GM12878 (cell line): ENCODE measurements at places on chromosomes 11 and 22. TPM values are rescaled to one million over a fixed set of nuclear protein-coding genes. Genes with fewer than 3 reads are reported as not detected.

Gene ANO1
- not detected in 2 replicates for polyA plus RNA-seq

Gene MOGAT2
- 0.15 and 0.25 TPM in 2 replicates for polyA plus RNA-seq

DNA sequence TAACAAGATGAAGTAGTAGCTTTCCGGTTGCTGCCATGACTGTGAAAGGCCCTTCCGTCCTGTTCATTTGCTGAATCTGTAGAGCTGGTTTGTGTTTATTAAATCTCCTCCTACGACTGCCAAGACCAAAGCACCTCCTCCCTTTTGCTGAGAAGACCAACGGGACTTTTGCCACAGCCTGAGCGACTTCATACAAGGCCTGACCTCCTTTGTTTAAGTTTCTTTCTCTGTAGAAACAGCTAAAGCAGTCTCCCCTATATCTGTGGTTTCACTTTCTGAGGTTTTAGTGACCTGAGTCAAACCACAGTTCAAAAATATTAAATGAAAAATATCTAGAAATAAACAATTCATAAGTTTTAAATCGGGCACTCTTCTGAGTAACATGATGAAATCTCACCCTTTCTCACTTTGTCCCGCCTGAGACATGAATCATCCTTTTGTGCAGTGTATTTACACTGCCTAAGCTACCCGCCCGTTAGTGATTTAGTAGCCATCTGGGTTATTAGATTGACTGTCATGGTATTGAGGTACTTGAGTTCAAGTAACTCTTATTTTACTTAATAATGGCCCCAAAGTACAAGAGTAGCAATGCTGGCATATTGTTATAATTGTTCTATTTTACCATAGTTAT is 119.1 kb upstream of the LRRC4C start:
- H3K36me3 ChIP-seq = no peaks in the 10 kb centered on the region
- no peak overlapping the region for H3K27ac ChIP-seq
- H3K4me3 ChIP-seq = no peak overlapping the region
- H3K27me3 ChIP-seq = no peaks in the 10 kb centered on the region

DNA sequence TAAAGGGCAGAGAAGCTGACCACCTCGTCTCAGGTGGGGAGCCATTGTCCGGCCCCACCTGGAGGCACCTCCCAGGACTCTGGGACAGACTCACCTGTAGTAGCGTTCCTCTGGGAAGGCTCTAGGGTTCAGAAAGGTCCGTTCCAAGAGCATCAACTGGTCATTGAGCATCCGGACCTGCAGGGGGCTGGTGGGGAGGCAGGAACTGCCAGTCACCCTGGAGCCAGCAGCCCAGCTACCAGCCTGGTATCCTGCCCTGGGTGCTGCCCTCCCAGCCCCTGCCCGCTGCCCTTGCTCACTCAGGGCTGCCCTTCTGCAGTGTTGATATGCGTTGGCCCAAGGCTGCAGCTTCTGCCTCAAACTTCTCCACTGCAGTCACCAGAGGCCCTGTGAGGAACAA is 4.7 kb downstream of the SAC3D1 start:
- H3K4me1 ChIP-seq = peaks cover 7% of the 10 kb centered on the region
- H3K36me3 ChIP-seq = peaks cover 5% of the 10 kb centered on the region
- H3K27me3 ChIP-seq = no peaks in the 10 kb centered on the region
- no peak overlapping the region for H3K4me3 ChIP-seq
- no peak for DNase-seq

GRCh38 chr11:120398132-120398531 is 61.9 kb downstream of the ARHGEF12 start:
- no peak overlapping the region for H3K27ac ChIP-seq
- H3K36me3 ChIP-seq = no peaks in the 10 kb centered on the region
- peaks cover 8% of the 10 kb centered on the region for H3K4me1 ChIP-seq
- no peak overlapping the region for H3K4me3 ChIP-seq
- DNase-seq = no peak
- no peaks in the 10 kb centered on the region for H3K27me3 ChIP-seq

DNA sequence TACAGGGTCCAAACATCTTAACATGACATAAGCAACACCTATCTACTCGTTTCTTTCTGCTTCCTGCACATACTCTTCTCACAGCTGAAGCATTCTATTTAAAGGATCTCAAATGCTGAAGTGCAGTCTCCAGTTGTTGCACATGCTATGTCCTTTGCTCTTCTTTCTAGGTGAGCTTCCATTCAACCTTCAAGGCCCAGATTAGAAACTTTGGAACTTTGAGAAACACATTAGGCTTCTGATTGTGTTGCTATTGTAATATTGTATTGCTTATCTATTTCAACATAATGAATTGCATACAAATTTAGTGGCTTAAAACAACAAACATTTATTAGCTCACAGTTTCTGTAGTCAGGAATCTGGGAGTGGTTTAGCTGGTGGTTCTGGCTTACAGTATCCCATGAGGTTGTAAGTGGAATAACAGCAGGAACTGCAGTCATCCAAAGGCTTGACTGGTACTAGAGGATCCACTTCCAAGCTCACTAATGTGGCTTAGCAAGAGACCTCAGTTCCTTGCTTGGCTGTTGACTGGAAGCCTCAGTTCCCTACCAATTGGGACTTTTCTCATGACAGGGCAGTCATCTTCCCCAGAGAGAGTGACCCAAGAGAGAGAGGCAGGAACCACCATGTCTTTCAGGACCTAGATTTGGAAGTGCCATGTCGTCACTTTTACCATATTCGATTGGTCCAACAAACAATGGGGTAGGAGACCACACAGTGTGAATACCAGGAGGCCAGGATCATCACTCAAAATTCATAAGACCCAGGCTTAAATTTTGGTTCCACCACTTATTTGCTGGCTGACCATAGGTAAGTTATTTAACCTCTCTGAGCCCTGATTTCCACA is 27.2 kb upstream of the RASSF10 start:
- H3K4me1 ChIP-seq = no peaks in the 10 kb centered on the region
- no peak overlapping the region for H3K27ac ChIP-seq
- no peak overlapping the region for H3K4me3 ChIP-seq
- H3K36me3 ChIP-seq = no peaks in the 10 kb centered on the region
- no peak for DNase-seq

Gene DDI1
- polyA plus RNA-seq = not detected in 2 replicates

DNA sequence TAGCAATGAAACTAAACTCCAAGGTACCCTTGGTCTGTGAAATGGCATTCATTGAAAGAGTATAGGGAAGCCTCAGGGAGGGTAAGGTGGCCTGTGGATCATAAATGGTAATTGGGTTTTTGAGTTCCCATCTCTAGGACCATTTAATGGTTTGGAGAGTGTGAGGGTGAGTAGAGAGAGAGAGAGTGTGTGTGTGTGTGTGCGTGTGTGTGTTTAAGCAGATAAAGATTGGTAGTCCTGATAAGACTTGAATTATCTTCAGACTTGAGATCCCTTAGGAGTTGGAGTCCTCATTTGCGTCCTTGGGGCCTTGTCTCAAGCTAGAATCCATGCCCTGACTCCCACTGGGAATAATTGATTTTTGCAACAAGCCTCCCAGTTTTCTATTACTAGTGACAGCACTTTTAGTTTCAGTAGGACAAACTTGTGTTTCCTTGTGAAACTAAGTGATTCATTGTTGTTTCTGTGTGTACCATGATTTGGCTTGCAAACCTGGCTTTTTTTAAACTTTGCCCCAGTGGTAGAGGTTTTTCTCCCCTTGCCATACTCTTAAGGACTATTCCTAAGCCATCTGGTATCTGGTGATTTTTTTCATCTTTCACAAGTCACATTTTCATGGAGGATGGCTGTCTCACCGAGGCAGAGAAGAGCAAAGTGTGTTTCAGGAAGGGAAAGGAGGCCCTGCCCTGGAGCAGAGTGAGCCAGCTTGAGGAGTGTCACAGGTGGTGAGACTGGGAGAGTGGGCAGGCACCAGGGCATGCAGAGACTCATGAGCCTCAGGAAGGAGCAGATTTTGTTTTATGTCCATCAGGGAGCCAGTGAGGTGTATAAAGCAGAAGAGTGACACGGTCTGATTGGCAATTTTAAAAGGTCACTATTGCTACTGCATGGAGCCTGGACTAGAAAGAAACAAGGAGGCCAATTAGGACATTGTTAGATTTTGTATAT is 26.7 kb downstream of the ALKBH3 start:
- peaks cover 11% of the 10 kb centered on the region; the same call in 1 of the 2 replicates for H3K36me3 ChIP-seq
- no peaks in the 10 kb centered on the region for H3K27me3 ChIP-seq
- no peak overlapping the region for H3K27ac ChIP-seq
- peaks cover 6% of the 10 kb centered on the region; the same call in 1 of the 2 replicates for H3K4me1 ChIP-seq
- H3K4me3 ChIP-seq = no peak overlapping the region

Gene MISFA
- 1.7 and 2.3 TPM in 2 replicates for polyA plus RNA-seq

Gene CEP126
- not detected in 2 replicates for polyA plus RNA-seq

DNA sequence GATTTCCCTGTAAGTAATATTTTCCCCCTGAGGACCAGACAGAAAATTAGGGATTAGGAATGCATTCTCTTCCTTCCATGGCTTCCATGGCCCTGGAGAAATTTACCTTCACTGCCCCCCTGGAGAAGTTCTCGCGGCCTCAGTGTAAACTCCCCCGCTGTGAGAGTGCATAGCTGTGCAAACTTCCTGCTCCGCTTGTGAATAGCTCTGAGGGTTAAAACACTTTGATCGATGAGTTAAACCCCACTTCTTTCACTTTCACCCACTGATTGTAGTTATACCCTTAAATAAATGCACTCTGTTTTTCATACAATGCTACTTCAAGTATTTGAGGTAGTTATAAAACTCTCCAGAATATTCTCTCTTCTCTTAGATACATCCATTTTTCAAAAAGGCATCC is 190.8 kb downstream of the DSCAML1 start:
- no peaks in the 10 kb centered on the region for H3K36me3 ChIP-seq
- H3K27ac ChIP-seq = peak overlapping the region; percentile 54; the same call in 1 of the 2 replicates
- H3K4me1 ChIP-seq = peaks cover 36% of the 10 kb centered on the region
- peak; percentile 62 for DNase-seq
- no peaks in the 10 kb centered on the region for H3K27me3 ChIP-seq
- no peak overlapping the region for H3K4me3 ChIP-seq

GRCh38 chr11:1546536-1547466 is 25.3 kb downstream of the DUSP8 start:
- H3K4me3 ChIP-seq = no peak overlapping the region
- H3K36me3 ChIP-seq = no peaks in the 10 kb centered on the region

GRCh38 chr11:123547180-123547579 is 107.2 kb downstream of the SCN3B start:
- H3K4me3 ChIP-seq = no peak overlapping the region
- DNase-seq = peak; percentile 34
- no peaks in the 10 kb centered on the region for H3K36me3 ChIP-seq
- H3K27me3 ChIP-seq = no peaks in the 10 kb centered on the region
- no peak overlapping the region for H3K27ac ChIP-seq
- peaks cover 23% of the 10 kb centered on the region for H3K4me1 ChIP-seq

Gene LINC01488
- polyA plus RNA-seq = not detected in 2 replicates

DNA sequence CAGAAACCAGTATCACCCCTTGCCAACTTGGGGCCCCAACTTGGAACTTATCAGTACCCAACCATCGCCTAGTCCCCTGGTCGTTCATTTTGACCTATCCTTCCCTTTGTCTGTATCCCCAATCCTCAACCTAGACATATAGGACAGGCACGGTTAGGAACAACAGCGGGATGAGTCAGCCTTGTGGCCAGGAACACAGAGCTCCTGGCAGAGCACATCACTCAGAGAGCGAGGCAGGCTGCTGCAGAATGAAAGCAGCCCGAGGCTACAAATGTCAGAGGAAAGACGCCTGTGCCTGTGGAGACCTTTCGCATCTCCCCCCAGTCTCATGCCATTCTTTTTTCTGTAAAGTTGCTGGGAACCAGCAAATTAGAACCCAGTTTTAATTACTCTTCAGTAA is 14.6 kb downstream of the DKK3 start:
- no peak overlapping the region for H3K4me3 ChIP-seq
- no peak overlapping the region for H3K27ac ChIP-seq
- H3K4me1 ChIP-seq = no peaks in the 10 kb centered on the region; the same call in 1 of the 2 replicates
- H3K36me3 ChIP-seq = no peaks in the 10 kb centered on the region
- DNase-seq = no peak
- peaks cover 1% of the 10 kb centered on the region; the same call in 1 of the 2 replicates for H3K27me3 ChIP-seq

DNA sequence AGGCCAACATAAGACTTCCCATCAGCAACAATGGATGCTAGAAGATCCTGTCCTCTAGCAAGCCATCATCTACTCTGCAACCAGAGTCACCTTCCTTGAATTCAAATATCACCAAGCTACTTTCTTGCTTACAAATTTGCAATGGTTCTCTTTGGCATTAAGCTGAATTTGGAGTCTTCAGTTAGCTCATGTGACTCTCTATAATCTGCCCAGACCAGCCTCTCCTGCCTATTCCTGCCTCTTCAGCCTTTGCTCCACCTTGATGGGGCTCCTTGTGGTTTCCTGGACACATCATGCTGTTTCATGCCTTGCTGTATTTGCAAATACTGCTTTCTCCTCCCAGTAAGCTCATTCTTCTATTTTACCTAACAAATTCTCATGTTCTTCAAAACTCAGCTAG is 82.3 kb downstream of the RASSF10 start:
- DNase-seq = no peak
- no peaks in the 10 kb centered on the region for H3K36me3 ChIP-seq
- H3K27ac ChIP-seq = no peak overlapping the region
- no peaks in the 10 kb centered on the region for H3K4me1 ChIP-seq
- no peaks in the 10 kb centered on the region for H3K27me3 ChIP-seq

DNA sequence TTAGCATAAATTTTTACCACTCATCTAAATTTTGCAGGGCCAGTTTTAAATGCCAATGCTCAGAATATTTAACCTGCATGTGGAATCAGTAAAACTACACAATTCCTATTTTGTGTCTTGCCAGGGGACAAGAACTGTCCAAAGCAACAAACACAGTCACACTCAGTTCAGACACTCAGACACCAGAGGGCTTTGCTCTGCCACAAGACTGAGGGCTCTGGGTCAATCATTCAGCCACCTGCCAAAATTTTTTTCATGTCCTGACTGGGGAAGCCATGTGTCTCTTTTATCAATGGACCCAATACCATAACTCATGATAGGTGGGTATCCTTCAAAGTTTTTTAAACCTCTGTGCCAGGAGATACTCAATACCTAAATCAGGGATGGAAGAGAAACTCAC is 304.0 kb upstream of the ANO3 start:
- DNase-seq = no peak
- H3K27me3 ChIP-seq = no peaks in the 10 kb centered on the region
- no peak overlapping the region for H3K4me3 ChIP-seq
- peaks cover 6% of the 10 kb centered on the region; the same call in 1 of the 2 replicates for H3K4me1 ChIP-seq

DNA sequence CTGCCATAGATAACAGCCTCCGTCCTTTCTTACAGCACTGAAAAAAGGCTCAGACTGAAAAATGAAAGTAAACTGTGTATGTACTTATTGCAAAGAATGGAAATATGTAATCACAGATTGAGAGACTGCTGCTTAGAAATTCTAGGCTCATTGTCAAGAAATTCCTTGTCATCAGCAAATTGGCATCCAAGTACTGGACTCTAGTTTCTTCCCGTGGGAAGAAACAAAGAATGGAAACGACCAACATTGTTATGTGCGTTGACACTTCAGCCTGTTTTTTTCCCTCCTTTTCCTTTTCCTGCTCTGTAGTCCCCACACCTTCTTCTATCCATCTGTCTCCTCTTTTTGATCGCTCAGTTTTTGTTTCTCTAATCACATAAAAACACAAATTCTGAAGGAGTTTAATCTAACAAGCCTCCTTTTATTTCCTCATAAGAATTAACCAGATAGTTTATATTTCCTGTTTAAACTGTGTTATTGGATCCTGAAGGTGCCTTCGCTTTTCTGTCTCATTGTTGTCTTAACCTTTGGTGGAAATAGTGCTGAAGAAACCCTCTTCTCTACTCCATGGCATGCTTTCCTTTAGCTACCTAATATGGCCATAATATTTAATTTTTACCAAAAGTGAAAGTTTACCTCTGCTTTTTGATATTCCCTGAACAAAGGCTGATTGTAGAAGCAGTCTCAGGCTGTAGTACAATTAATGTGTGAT is 20.0 kb upstream of the CASP12 start:
- peaks cover 2% of the 10 kb centered on the region; the same call in 1 of the 2 replicates for H3K27me3 ChIP-seq
- DNase-seq = no peak
- H3K4me3 ChIP-seq = 0 out of 2 replicates have a peak overlapping the region, but pooled peaks have one; percentile 3
- H3K27ac ChIP-seq = no peak overlapping the region
- no peaks in the 10 kb centered on the region for H3K4me1 ChIP-seq
- H3K36me3 ChIP-seq = no peaks in the 10 kb centered on the region
